AG04450 (cell line): ENCODE measurements at places on chromosomes 7 and 10.

DNA sequence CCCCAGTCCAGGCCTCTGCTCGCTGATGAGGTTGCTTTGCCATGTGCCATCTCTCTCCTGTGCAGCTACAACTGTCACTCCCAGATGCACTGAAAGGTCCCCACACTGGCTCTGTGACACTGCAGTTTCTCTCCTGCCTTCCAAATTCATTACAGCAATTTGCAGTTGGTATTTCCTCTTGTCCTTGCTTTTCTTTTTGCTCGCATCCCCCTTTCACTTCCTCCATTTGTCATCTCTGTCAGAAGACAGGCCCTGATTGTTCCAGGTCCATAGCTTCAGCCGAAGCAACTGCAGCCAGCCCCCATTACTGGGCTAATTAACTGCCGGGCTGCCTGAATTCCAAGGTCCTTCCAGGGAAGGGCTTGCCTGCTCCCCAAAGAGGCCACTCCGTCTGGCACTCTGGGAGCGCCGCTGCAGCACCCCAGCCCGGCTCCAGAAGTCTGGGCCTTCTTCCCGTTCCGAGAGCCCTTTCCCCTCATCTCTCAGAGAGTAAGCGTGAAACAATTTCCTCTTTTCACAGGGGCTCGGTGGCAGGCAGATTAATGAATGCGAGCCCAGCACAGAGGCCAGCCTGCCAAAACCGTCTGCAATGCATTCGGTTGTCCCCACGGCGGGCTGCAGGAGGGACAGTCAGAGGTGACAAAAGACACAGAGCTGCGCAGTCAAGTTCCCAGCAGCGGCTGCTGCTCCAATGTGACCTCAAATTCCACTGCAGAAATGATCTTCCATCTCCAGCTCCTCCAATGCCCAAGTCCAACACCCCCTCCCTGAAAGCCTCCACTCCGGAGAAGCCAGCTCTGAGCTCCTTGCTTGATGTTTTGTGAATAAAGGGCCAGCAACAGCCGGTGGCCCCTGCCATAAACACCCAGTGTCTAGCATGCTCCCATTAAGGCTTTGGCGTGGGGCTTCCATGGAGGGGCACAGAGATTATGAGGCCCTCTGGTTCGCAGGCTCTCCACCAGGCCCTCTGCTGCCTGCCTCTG lies 279.4 kb upstream of the HABP2 start:
- no peak for DNase-seq

GRCh38 chr7:134636008-134636449 lies 10.6 kb upstream of the BPGM start:
- DNase-seq: no peak

DNA sequence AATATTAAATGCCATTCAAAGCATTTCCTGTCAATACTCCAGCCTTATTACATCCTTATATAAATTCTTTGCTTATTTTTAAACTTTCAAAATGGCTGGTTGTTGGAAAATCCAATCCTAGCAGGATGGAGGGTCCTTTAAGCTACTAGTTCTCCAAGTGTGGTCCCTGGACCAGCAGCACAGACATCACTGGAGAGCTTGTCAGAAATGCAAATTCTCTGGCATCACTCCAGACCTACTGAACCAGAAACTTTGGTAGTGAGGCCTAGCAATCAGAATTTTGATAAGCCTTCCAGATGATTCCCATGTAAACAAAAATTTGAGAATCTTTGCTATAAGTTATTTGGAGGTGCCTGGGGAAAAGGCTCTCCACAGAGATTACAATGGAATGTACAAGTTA lies 43.8 kb downstream of the CALCR start:
- no peak for DNase-seq

DNA sequence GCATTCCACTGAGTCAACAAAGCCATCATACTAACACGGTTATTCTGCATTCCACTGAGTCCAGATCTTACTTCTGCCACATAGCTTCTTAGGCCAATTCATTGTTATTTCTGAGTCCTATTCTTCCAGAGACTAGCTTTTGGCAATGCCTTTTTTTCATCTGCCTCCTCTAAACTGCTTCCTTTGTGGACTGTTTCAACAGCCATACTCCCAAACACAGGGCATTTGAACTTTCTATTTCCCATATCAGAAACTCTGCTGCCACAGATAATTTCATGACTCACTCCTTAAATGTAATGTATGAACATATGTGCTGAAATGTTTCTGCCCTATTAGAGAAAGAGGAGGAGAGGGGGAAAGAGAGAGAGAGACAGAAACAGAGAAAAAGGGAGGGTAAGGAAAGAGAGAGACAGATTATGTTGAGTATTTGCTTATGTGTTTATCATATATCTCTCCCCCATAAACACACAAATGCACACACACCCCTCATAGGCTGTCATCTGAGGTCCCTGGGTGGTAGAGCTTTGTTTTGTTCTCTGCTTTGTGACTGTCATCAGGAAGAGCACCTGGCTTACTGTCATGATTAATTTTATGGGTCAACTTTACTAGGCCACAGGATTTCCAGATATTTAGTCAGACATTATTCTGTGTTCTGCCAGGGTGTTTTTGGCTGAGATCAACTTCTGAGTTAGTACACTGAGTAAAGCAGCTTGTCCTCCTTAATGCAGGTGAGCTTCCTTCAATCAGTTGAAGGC lies 308.0 kb upstream of the KCND2 start:
- no peak for DNase-seq

- no peak for DNase-seq
These were observed 17.0 kb downstream of the TMEM130 start for GRCh38 chr7:98852826-98853225.

DNA sequence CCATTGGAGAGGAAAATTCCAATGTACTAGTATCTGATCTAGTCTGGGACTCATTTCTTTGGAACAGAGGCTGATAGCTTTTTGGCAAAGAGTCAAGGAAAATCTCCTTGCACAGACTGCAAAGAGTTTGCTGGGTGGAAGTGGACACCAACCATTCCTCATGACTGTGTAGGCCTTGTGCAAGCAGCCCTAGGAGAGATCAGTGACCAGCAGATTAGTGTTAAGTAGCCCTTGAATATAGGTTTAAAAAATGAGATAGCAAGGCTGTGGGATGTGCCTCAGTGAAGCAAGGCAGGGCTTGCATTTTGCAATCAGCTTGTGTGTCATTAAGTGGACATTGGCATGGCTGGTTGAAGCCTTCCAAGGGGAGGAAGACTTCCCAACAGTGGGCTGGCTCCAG lies 341.6 kb downstream of the PLXNA4 start:
- no peak for DNase-seq
